ENCODE measurements at places on chromosomes 5 and 9.

- DNase-seq: no peak
Measured at GRCh38 chr9:126676685-126677143, 63.0 kb downstream of the LMX1B start.

GRCh38 chr5:16914108-16914435, 22.0 kb downstream of the MYO10 start:
- no peak for DNase-seq

GRCh38 chr9:25994605-25995004, 316.4 kb upstream of the TUSC1 start:
- DNase-seq: no peak

- no peak for DNase-seq
Measured at GRCh38 chr5:15927710-15928380, 251.7 kb downstream of the MARCHF11 start.

- no peak for DNase-seq
Measured at GRCh38 chr5:15695215-15695731, 195.3 kb downstream of the FBXL7 start.

DNA sequence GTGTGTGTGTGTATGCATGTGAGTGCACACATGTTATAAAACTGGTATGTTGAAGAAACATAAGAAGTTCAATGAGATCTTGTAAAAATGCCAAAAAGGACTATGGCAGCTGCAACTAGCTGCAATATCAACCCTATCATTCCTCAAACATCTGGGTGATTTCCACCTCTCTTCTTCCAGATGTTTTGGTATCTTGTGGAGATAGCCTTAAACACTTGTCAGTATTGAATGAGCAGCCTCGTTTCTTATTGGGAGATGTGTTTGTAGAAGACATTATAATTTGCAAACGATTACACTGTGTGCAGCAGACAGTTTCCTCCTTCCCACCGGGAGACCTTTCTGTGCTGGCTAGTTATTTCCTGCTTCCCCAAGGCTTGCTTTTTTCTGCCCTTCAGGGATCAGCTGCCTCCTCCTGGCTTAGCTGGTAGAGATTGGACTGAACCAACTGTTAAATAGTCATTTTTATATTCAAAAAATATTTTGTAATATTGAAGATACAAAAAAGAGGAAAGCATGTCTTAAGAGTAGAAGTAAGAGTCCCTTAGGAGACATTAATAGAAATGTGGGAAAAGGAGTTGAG, 168.4 kb upstream of the MPDZ start:
- no peak for DNase-seq

DNA sequence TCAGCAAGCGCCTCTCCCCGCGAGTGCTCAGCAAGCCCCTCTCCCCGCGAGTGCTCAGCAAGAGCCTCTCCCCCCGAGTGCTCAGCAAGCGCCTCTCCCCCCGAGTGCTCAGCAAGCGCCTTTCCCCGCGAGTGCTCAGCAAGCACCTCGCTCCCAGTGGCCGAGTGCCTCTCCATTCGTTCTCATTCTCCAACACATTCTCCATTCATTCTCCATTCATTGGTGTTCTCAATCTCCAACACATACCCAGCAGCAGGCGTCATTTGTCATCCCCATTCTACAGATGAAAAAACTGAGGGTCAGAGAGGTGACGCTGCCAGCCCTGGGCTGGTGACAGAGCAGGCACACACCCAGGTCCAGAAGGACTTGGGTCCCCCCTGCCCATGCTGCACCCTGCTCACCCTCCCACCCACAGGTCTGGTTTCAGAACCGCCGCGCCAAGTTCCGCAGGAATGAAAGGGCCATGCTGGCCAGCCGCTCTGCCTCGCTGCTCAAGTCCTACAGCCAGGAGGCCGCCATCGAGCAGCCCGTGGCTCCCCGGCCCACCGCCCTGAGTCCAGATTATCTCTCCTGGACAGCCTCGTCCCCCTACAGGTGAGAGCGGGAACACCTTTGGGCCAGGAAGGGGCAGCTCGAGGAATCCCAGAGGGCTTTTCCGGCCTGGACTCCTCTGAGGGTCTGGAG, 32.5 kb downstream of the PTGES start:
- DNase-seq: no peak

DNA sequence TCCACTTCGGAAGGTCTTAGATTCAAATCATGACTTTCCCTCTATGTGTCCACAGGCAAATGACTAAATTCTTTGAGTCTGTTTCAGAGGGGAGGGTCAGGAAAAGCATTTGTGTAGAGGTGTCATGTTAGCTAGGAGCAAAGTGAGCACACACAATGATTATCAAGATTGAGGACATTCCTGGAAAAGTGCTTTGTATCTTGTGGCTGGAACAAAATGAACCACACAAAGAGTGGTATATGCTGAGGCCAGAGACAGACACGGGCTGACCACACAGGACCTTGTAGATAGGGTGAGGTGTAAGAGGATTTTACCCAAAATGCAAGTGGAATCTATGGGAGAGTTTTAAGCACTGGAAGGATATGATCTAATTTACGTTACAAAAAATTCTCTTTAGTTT, 245.3 kb upstream of the NMUR2 start:
- DNase-seq: no peak

DNA sequence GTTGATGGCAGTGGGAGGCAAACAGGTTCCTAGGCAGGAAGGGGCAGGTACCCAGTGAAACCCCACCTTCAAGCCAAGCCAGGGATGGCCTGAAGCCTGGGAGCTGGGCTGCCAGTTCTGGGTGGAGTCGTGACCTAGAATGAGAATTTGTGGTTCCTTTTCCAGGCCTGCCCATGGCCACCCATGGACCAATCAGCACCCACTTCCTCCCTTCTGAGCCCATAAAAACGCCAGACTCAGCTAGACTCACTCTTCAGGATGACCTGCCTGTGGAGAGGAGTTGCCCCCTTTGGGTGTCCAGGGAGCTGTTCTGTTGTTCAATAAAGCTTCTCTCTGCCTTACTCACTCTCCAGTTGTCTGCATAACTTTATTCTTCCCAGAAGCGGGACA, 144.0 kb upstream of the MRPS30 start:
- DNase-seq: no peak

DNA sequence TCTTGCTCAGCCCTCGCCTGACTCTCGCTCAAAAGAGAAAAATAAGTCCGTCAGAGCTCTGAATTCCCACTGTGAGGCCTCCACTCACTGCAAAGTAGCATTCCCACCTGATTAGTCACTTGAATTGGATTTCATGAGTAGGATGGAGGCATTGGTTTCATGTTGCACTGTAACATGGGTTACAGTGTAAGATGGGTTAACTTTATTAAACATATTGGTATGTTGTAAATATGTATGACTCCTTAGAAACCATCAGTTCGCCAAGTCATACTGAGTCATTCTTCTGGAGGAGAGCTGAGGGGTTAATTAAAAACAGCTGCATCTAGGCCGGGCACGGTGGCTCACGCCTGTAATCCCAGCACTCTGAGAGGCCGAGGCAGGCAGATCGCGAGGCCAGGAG, 93.8 kb upstream of the BNC2 start:
- no peak for DNase-seq

- no peak for DNase-seq
Measured at GRCh38 chr5:14869668-14870164, 1.9 kb downstream of the ANKH start.

GRCh38 chr5:142156839-142157463, 48.4 kb downstream of the NDFIP1 start:
- no peak for DNase-seq

- DNase-seq: peak; percentile 32
Measured at GRCh38 chr9:2053883-2054845, 39.0 kb downstream of the SMARCA2 start.

- no peak for DNase-seq
Measured at GRCh38 chr9:135612437-135612836, 26.9 kb downstream of the GLT6D1 start.

- no peak for DNase-seq
Measured at GRCh38 chr5:116084287-116084691, 536 bp upstream of the COMMD10 start.

- no peak for DNase-seq
Measured at GRCh38 chr9:128565578-128565977, 13.2 kb downstream of the SPTAN1 start.

DNA sequence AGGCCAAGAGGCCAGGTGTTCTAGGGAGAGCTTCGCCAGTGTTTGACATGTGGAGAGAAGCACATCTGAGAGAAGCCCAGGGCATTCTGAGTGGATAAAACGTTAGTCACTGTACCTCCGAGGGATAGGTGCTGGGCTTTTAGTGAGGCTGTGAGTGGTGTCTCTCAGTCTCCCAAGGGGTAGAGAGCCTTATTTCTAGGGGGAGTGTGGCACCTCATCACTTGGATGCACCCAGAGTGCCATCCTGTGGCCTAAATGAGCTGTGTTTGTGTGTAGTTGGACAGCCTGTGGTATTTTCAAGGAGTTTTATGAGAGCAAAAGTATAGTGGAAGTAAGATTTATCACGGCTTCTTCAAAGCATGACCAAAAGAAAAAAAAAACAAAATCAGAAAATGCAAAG, 1046.9 kb upstream of the WWC1 start:
- no peak for DNase-seq

DNA sequence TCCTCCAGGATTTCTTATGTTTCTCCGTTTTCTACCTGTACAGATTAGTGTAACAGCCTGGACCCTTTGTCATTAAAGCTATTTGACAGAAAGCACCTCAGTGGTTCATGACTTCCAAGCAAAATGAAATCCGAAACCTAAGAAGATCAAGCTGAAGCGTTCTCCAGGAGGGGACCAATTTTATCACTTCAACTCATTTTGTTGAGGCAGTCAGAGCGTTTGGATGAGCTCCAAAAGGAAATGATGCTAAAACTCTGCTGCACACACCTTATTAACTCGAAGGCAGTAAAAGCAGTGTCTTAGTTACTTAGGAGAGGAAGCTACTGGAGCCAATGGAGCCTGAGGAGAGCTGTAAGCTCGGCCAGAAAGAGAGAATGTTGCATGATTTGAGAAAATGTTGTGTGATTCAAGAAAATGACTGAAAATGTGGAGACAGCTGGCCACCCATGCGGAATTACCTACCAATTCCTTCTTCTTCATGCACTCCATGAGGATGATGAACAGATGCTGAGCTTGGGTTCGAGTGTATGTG, 346.7 kb upstream of the KLF9 start:
- DNase-seq: no peak

GRCh38 chr9:16193066-16193465, 640.2 kb downstream of the CCDC171 start:
- DNase-seq: no peak

DNA sequence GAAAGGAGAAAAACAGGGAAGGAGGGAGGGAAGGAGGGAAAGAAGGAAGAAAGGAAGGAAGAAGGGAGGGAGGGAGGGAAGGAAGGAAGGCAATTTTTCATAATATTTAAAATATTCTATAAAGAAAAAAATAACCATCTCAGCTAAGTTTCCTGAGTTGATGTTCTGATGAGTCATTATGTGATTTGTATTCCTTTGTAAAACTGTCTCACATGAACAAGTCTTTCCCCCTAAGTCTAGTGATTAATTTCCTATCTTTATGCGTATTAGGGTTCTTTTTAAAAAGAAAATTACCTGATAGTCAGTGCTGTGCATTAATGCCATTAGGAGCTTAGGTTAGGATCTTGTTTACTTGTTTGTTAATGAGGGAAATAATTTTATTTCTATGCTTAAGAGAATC, 94.1 kb downstream of the RASEF start:
- no peak for DNase-seq

GRCh38 chr5:1118231-1118698, 6.4 kb upstream of the SLC12A7 start:
- no peak for DNase-seq

- DNase-seq: no peak
Measured at GRCh38 chr9:132671620-132672412, 1.6 kb downstream of the GTF3C4 start.

GRCh38 chr9:99411068-99411467, 189.0 kb downstream of the SEC61B start:
- DNase-seq: no peak
